CD4-positive, alpha-beta memory T cell (primary cell): ENCODE measurements at places on chromosomes 5 and 9. TPM values are rescaled to one million over a fixed set of nuclear protein-coding genes. Genes with fewer than 3 reads are reported as not detected.

RNF183 gene
- total RNA-seq, result not detected

DNA sequence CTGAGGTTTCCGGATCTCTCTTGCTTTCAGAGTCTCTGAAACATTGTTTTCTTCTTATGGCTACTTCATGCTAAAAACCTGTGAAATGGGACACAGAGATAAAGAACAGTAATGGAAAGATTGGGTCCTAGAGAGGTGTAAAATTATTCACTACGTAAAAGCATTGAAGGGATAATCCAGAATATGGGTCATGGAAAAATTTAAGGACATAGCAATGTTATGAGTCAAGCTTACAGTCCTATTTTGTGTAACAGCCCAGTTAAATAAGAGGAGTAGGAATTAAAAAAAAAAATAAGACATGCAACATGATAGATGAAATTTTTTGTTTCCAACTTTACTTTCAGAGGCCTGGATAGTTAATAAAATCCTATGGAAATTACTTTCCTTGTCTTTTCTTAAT, 61.9 kb upstream of the ELL2 start:
- DNase-seq, result no peak

GRCh38 chr9:121861501-121862180, 210.2 kb downstream of the DAB2IP start:
- no peak for DNase-seq

- no peak for DNase-seq
Measured at GRCh38 chr5:127723571-127723970, 20.4 kb downstream of the CCDC192 start.

DNA sequence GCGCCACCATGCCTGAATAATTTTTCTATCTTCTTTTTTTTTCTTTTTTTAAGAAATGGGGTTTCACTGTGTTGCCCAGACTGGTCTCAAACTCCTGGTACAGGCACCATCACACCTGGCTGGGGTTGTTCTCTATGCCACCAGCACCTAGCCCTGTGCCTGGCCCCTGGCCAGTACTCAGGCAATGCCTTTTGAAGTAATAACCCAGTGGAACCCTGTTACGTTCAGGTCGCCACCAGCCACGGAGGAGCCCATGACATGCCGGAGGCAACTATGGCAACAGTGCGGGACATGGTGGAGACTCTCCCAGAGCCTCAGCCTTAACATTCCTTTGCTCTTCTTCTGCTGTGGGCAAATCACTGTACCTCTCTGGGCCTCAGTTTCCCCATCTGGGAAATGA, 14.1 kb downstream of the COL15A1 start:
- DNase-seq, result no peak

DNA sequence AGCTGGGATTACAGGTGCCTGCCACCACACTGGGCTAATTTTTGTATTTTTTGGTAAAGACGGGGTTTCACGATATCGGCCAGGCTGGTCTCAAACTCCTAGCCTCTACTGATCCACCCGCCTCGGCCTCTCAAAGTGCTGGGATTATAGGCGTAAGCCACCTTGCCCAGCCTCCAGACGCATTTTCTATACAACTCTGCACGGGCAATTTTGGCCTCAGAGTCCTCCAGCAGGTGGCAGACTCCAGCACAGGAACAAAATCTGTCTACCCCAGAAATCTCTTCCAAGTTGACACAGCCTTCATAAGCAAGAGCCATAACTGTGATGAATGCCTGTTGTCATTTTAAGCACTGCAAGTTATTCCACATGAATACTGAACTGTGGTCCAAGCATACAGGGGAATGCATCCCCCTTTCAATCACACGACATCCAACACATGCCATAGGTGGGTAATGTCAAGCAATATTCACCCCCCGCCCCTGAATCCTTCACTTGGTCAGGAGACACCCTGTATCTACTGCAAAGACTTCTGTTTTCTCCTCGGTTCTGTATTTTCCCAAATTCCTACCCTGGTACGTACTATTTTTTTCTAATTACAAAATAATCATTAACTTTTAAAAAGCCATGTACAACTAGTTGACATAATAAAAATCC, 50.8 kb downstream of the ALDH7A1 start:
- peak; percentile 22 for DNase-seq

DNA sequence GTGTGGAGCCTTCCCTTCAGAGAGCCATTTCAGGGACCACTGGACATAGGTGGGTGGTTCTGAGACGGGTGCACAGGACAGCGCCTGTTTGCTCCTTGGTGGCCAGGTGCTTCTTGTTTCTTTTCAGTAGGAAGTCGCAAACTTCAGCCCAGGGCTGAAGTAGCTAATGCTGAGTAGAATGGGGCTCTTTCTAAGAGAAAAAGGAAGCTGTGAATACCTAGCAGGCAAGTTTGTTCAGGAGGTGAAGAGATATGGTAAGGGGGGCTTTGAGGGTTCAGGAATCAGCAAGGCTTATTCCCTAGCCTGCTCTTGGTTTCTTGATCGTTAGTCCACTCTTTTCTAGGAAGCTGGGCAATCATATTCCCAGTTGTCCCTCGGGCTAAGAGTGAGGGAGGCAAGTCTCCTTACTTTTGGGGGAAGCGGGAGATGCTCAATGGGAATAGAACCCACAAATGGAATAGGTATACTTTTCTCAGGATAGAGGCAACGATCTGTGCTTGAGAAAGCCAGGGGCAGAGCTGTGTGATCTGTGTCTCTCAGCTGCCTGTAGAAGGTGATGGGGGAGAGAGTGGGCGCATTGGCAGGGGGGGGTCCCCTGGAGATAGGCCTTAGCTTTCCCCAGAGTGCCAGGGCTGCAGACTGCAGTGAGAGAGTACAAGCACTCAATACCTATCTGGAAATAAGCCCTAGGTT, 1.9 kb upstream of the PURA start:
- DNase-seq, result no peak

- no peak for DNase-seq
Measured at GRCh38 chr9:128251732-128252100, 24.1 kb downstream of the GOLGA2 start.

- DNase-seq, result no peak
Measured at GRCh38 chr9:36827593-36827992, 206.5 kb downstream of the PAX5 start.

- DNase-seq, result no peak
Measured at GRCh38 chr9:112552229-112553056, 65.8 kb downstream of the KIAA1958 start.

TNC gene
- not detected for total RNA-seq

DNA sequence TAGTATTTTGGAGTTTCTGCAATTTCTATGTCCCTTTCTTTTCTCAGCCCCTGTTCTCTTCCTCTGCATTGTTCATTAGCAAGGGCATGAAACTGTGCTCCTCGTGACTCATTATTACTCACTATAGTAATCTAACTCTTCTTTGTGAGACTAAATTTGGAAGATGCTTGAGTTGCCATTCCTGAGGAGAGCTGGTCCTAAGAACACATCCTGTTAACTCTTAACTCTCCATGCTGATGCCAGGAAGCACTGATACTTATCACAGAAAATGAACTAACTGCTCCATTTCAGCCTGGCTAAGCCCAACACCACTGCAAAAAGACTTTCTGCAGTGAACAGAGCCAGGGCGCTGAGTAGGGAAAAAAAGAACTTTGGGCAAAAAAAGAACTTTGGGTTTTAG, 10.6 kb upstream of the CSNK1A1 start:
- DNase-seq, result no peak

GRCh38 chr9:117375956-117376355, 38.9 kb downstream of the ASTN2 start:
- no peak for DNase-seq

DNA sequence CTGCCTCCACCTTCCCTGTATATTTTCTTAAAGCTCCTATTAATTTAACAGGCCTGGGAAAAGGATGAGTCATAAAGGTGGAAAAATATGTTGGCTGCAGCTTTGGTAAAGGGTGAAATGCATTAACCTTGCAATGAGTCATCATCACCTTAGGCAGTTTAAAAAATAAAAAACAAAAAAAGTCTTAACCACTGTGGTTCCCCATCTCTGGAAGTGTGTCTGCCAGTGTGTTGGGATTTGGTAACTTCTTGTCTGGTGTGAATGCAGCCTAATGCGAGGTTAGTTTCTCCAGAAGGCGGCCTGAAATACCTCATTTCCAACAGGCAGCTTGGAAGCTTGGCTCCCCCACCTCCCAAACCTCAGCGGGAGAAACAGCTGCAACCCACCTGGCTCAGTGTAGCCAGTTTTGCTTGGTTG, 265.3 kb upstream of the GAS1 start:
- DNase-seq, result no peak

DNA sequence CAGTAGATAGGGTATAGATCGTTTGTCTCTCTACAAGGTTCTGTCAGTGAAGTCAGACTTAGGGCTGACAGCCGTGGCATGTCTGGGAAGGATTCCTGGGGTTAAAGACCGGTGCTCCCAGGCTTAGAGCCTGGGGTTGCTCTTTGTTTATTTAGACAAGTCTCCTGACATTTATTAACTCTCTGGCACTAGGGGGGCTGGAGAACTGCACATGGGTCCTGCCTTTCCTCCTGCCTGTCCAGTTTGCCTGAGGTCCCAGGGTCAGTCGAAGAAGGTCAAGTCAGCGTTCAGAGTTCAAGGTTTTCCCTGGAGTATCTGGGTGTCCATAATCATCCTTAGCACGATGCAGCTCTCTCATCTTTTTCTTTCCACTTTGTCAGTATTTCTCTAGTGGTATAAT, 5.6 kb downstream of the EGFLAM start:
- DNase-seq, result no peak

CD72 gene
- 6.5 TPM for total RNA-seq
